Memory B cell (primary cell): ENCODE measurements at places on chromosomes 3 and 15.

GRCh38 chr15:65110676-65111292, 4.2 kb downstream of the UBAP1L start:
- DNase-seq, result no peak

GRCh38 chr3:137771401-137772213, 7.5 kb downstream of the SOX14 start:
- DNase-seq, result no peak

DNA sequence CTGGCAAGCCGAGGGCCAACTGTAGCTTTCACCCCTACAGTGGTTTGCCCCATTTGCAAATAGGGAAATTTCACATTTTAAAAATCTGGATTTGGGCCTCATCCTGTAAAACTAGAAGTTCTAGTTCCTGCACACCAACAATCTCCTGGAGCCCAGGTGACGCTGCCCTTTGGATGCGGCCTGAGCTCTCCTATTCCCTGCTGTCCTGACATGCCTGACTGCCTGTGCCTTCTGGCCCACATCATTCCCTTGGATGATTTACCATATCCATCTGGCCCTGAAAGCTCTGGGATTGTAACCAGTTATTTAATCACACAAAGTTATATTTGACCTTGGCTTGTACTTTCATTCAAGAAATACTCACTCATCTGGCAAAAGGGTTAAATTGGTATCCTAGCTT, 272.3 kb downstream of the ARRDC4 start:
- no peak for DNase-seq

- DNase-seq, result no peak
Observed at GRCh38 chr3:170585937-170586310, at the start of gene SLC7A14. SLC7A14 (minus strand) TSS chr3:170586075; CDS start chr3:170526936, 59,139 bp downstream.

- DNase-seq, result no peak
Observed at GRCh38 chr3:161977063-161977462, 480.5 kb downstream of the OTOL1 start.

GRCh38 chr15:91890614-91891013, 37.1 kb downstream of the SLCO3A1 start:
- DNase-seq, result no peak

GRCh38 chr15:65421360-65422215, 1.2 kb downstream of the IGDCC4 start:
- no peak for DNase-seq

DNA sequence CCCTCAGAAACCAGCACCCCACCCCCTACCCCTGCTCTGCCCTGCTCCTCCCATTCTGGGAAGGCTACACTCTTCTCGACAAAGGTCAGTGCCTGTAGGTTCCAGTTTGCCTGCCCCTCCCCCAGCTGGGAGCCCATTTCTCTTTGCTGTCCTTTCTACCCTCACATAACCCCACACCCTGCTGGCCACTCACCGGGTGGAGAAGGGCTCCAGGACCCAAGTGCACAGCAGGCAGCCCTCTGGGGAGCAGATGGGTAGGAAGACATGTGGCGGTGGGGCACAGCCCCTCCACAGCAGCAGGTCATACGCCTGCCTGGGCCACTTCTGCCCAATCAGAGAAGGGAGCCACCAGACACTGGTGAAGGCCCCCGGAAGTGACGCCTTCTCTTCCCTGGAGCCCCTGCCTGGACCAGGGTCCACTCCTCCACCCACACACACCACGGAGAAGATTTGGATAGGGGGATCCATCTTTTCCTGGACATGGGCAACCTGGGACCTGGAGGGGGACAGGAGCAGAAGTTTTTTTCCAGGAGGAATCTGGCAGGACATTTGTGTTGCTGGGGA, at the start of gene THPO:
Gene THPO (minus strand): TSS at position 326 of the 564 bp plus-strand sequence. CDS start 1,948 bp downstream, outside the sequence.
- no peak for DNase-seq

DNA sequence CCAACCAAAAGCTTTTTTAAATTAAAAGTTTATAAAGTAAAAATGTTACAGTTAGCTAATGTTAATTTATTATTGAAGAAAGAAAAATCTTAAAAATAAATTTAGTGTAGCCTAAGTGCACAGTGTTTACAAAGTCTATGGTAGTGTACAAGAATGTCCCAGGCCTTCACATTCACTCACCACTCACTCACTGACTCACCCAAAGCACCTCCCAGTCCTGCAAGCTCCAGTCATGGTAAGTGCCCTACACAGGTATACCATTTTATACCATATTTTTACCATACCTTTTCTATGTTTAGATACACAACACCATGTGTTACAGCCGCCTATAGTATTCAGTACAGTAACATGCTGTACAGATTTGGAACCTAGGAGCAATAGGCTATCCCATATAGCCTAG, 29.1 kb downstream of the SSR3 start:
- no peak for DNase-seq

GRCh38 chr3:45487508-45487907, 99.1 kb downstream of the LARS2 start:
- DNase-seq, result no peak

- DNase-seq, result no peak
Observed at GRCh38 chr3:16797831-16798230, 86.9 kb upstream of the PLCL2 start.

GRCh38 chr3:78048698-78049097, 1008.8 kb downstream of the ROBO2 start:
- no peak for DNase-seq

- DNase-seq, result no peak
Observed at GRCh38 chr3:127718245-127718915, 45.6 kb downstream of the ABTB1 start.
